Right atrium auricular region (tissue), 2 donors: ENCODE measurements at places on chromosomes 13 and 19. TPM values are rescaled to one million over a fixed set of nuclear protein-coding genes. Genes with fewer than 3 reads are reported as not detected.
A peak's percentile ranks its signal among the peaks of the same experiment; 100 is the strongest.

NALCN gene
- 21.1 TPM for total RNA-seq

GRCh38 chr13:79660361-79660760, 179.4 kb downstream of the NDFIP2 start:
- no peaks in the 10 kb centered on the region for H3K36me3 ChIP-seq
- no peaks in the 10 kb centered on the region for H3K27me3 ChIP-seq
- H3K4me3 ChIP-seq = no peak overlapping the region
- no peak overlapping the region for H3K27ac ChIP-seq
- DNase-seq = no peak

DNA sequence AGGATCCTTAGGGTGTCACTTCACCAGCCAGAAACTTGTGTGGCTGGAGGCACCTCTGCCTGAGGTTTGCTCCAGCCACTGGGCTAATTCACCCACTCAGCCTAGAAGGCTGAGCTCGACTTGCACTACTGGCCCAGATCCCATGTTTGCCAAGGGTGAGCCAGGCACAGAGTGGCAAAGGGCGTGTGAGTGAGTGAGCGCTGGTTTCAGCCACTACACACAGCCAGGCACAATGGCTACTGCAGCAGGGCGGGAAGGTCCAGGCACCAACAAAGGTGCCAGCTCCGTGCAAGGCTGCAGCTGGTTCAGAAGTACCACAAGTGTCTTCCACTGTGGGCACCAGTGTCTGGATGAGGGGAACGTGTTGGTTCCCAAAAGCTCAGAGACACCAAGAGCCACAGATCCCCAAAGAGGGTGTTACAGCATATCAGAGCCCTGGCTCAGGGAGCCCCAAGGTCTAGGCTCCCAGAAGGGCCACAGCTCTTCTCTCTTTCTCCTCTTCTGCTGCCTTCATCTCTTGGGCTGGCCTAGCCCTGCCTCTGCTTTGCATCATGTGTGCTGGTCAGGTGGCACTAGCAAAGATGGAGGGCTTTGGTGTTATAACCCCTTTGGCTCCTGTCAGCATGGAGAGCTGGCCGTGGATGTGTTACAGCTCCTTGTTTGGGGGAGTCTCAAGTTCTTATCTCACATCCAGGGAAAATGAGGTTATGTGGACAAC, 736.3 kb upstream of the KLHL1 start:
- no peak overlapping the region for H3K27ac ChIP-seq
- H3K4me1 ChIP-seq = no peaks in the 10 kb centered on the region
- H3K27me3 ChIP-seq = no peaks in the 10 kb centered on the region

- peaks cover 28% of the 10 kb centered on the region for H3K4me1 ChIP-seq
- DNase-seq = no peak
- peak overlapping the region; percentile 83 for H3K4me3 ChIP-seq
- peak overlapping the region; percentile 11 for H3K27ac ChIP-seq
- H3K27me3 ChIP-seq = no peaks in the 10 kb centered on the region
These were observed 2.3 kb downstream of the RPL13A start for GRCh38 chr19:49489601-49490167.

- H3K4me3 ChIP-seq = no peak overlapping the region
- H3K27ac ChIP-seq = no peak overlapping the region
- H3K27me3 ChIP-seq = no peaks in the 10 kb centered on the region
- no peaks in the 10 kb centered on the region for H3K4me1 ChIP-seq
- DNase-seq = no peak
These were observed 224.7 kb upstream of the MIR17HG start for GRCh38 chr13:91122766-91123165.

DNA sequence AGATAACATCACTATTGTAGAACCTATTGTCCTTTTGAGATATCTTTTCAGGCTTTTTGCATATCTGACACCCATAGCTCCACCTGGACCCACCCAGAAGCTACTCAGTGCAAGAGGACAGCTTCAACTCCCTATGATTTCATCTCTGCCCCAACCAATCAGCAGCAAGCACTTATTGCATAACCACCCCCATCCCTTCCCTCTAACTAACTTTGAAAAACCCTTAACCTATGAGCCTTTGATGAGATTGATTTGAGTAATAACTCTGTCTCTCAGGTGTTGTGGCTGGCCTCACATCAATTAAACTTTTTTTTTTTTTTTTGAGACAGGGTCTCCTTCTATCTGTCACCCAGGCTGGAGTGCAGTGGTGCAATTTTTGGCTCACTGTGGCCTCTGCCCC, 13.4 kb upstream of the MTRF1 start:
- no peak overlapping the region for H3K4me3 ChIP-seq
- H3K4me1 ChIP-seq = no peaks in the 10 kb centered on the region
- no peaks in the 10 kb centered on the region for H3K36me3 ChIP-seq

- H3K27me3 ChIP-seq = no peaks in the 10 kb centered on the region
These were observed 1.7 kb upstream of the SLC10A2 start for GRCh38 chr13:103067751-103068555.

DNA sequence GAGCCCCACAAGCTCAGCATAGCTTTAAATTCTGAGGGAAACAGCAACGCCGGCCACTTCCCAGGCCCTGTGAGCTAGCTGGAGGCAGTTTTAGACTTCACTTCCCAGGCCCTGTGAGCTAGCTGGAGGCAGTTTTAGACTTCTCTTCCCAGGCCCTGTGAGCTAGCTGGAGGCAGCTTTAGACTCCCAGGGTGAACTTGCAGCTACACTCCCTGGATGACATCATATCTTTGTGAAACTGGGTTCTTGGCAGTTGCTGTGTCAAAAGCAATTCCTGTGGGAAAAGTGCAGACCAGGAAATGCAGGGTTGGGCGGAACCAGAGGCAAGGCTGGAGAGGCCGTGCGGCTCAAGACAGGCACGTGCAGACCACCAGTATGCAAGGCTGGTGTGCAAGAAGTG, 12.7 kb downstream of the SOX1 start:
- no peak for DNase-seq

DNA sequence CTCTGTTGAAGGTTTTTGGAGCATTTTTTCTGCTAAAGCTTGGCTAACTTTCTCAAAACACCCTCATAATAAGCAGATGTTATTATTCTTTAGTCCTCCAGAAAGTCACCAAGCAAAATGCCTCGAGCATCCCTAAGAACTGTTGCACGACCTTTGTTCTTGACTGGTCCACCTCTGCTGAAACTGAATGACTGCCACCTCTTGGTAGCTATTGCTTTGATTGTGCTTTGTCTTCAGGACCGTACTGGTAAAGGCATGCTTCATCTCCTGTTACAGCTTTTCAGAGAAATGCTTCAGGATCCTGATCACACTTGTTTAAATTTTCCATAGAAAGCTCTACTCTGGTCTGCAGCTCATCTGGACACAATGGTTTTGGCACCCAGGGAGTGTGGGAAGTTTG, 254.8 kb downstream of the DCT start:
- DNase-seq = no peak
- no peaks in the 10 kb centered on the region for H3K36me3 ChIP-seq

DNA sequence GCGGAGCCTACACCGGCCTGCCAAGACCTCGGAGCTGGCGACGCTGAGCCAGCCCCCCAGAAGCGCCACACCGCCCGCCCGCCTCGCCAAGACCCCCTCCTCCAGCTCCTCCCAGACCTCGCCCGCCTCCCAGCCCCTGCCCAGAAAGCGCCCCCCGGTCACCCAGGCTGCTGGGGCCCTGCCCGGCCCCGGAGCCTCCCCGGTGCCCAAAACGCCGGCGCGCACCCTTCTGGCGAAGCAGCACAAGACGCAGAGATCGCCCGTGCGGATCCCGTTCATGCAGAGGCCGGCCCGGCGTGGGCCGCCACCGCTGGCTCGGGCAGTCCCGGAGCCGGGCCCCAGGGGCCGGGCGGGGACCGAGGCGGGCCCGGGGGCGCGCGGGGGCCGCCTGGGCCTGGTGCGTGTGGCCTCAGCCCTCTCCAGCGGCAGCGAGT, 10.2 kb downstream of the C19orf25 start:
- no peak overlapping the region for H3K27ac ChIP-seq
- H3K36me3 ChIP-seq = no peaks in the 10 kb centered on the region
- H3K4me3 ChIP-seq = no peak overlapping the region
- no peaks in the 10 kb centered on the region for H3K4me1 ChIP-seq
- no peak for DNase-seq
